ENCODE measurements at places on chromosomes 7 and 10. TPM values are rescaled to one million over a fixed set of nuclear protein-coding genes. Genes with fewer than 3 reads are reported as not detected.
A peak's percentile ranks its signal among the peaks of the same experiment; 100 is the strongest.

DNA sequence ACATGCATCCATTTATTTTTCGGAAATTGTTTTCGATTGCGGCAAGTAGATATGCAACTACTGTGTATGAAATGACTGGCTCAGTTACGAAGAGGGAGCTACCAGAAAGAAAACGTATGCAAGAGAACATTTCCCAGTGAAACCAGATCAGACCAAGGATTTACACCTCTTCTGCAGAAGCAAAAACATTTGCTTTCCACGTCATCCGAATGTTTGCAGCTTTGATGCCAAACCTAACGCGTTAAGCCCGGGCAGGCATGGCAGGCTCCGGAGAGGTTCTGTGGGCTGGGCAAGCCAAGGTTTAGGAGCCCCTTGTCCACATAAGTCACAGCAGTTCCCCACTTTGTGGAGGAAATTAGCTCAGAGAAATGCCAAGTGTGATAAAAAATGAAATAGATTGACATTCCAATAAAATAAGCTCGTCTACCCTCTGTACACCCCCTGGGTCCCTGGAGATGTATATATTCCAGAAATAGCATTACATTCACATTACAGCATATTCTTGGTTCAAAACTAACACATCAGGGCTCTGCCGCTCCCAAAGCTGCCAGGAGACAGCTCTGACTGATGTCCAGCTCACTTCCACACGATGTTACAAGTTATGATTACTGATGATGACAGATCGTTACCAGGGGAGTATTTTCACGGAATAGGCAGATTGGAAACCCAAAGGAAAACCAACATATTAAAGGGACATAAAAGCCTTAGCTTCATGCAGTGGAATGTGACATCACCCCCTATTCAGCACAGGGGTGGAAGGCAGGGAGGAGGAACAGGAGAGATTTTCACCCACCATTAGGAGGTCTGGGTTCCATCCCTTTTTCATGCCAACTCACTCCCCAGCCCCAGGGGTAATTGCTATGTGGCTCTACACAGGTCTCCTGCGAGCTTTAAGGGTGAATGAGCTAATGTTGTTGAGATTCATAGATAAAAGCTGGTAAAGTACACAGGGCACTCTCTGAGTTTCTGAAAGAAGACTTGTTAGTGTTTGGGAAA, 81.5 kb downstream of the LYZL1 start:
- no peak for DNase-seq
- H3K4me1 ChIP-seq = no peaks in the 10 kb centered on the region
- H3K36me3 ChIP-seq = no peaks in the 10 kb centered on the region
- H3K27ac ChIP-seq = no peak overlapping the region

DNA sequence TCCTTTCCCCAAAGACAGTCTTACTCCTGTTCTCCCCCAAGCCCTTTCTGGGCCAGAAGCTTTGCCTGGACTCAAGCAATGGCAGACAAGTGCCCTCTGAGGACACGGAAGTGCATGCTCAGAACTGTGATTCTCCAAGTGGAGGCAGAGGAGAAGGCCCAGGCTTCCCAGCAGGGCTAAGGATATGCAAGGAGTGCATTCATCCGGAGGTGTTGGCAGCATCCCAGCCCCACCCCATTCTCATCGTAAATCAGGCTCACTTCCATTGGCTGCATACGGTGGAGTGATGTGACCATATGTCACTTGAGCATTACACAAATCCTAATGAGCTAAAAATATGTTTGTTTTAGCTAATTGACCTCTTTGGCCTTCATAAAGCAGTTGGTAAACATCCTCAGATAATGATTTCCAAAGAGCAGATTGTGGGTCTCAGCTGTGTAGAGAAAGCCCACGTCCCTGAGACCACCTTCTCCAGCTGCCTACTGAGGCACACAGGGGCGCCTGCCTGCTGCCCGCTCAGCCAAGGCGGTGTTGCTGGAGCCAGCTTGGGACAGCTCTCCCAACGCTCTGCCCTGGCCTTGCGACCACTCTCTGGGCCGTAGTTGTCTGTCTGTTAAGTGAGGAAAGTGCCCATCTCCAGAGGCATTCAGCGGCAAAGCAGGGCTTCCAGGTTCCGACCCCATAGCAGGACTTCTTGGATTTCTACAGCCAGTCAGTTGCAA, 1.4 kb upstream of the RBP3 start:
- no peak for DNase-seq
- no peaks in the 10 kb centered on the region for H3K27me3 ChIP-seq
- H3K36me3 ChIP-seq = no peaks in the 10 kb centered on the region
- H3K27ac ChIP-seq = no peak overlapping the region

DNA sequence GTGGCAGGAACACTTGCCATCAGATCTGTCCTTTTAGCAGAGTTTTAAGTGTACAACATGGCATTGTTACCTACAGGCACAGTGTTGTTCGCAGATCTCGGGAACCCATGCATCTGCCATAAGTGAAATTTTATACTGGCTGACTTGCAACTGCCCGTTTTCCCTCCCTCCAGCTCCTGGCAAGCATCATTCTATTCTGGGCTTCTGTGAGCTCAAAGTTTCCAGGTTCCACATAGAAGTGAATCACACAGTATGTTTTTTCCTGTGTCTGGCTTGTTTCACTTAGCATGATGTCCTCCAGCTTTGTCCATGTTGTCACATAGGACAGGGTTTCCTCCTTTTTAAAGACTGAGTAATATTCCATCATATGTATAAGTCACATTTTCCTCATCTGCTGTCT, 56.6 kb downstream of the C10orf143 start:
- H3K36me3 ChIP-seq = no peaks in the 10 kb centered on the region
- no peaks in the 10 kb centered on the region for H3K27me3 ChIP-seq
- no peak overlapping the region for H3K27ac ChIP-seq
- no peaks in the 10 kb centered on the region for H3K4me1 ChIP-seq
- H3K4me3 ChIP-seq = no peak overlapping the region
- no peak for DNase-seq

DNA sequence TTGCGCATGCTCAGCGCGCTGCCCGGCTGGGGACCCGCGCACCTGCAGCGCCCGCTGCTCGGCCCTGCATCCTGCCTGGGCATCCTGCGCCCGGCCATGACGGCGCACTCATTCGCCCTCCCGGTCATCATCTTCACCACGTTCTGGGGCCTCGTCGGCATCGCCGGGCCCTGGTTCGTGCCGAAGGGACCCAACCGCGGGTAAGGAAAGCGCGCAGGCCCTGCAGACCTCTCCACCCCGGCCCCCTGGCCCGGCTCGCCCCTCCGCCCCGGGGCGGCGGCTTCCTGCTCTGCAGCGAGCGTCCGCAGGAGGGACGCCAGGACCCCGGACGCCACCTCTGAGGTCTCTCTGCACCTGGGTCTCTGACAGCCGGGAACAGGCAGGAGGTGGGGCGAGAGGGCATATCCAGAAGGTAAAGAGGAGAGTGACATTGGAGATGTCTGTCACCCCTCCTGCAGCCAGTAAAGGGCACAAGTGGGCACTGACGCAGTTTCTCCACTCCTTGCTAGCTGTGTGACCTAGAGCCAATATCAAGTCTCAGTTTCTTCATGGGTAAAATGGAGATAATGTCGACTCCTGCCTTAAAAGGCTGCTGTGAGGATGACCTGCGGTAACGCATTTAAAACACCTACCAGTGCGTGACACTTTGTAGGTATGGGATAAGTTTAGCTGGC, 338 bp downstream of the ATP6V0E2 start:
- peak overlapping the region; percentile 77 for H3K27ac ChIP-seq
- H3K4me3 ChIP-seq = peak overlapping the region; percentile 83
- H3K27me3 ChIP-seq = no peaks in the 10 kb centered on the region
- peaks cover 65% of the 10 kb centered on the region for H3K4me1 ChIP-seq
- peaks cover 11% of the 10 kb centered on the region for H3K36me3 ChIP-seq

DNA sequence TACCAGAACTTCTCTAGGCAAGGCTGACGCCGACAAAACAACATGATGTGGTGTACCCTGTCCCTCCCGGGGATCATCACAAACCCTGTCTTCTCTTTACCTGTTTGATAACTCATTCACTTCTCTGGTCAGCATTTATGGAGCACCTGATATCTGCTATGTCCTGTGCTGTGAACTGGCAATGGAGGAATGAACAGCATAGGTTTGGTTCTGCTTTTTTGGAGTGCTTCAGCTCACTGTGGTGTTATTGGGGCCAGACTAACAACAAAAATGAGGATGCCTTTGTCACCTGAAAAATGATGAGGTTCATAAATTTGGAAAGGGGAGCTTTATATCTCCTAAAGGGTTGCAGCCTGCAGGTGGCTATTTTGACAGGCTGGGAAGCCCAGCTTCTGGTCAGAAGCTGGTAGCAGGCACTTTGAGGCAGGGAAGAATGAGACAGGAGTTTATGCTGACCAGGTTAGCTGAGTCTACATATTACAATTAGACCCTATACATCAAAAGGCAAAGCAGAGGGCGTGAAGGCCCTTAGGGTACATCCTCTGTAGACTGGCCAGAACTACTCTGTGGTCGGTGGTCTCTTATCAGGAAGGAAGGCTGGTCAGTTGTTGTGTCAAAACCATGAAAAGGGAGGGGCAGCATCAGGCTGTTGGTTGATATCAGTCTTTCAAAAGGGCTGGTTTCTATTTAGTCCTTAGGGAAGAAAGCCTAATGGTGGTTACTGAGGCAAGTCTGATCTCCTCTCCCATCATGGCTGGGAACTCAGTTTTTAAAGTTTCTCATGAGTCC, 42.3 kb downstream of the SH2D4B start:
- no peak overlapping the region for H3K27ac ChIP-seq
- H3K36me3 ChIP-seq = no peaks in the 10 kb centered on the region
- no peaks in the 10 kb centered on the region for H3K4me1 ChIP-seq
- H3K4me3 ChIP-seq = no peak overlapping the region

- H3K27ac ChIP-seq = peak overlapping the region; percentile 90
- H3K36me3 ChIP-seq = peaks cover 73% of the 10 kb centered on the region
- H3K4me1 ChIP-seq = peaks cover 66% of the 10 kb centered on the region
- peak; percentile 18 for DNase-seq
- H3K27me3 ChIP-seq = no peaks in the 10 kb centered on the region
These were observed 2.7 kb downstream of the IL2RA start for GRCh38 chr10:6059506-6059905.

DNA sequence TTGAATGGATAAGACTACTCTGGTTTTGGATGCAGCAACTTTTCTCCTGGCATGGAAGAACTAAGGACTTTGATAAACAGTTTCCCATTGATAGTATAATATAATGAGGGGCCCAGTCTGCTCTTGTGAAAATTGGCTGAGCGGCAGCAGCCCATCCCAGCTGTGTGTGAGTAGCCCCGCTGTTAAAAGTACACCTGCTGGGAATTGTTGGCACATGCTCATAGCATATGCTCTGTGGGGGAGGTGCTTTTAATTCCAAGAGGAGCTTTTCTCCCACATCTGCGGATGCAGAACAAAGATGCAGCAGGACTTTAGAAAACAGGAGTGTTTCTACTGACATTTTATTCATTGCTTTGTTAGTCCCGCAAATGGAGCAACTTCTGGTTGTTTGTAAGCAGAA, 19.0 kb downstream of the SRI start:
- peaks cover 7% of the 10 kb centered on the region for H3K4me1 ChIP-seq
- H3K27me3 ChIP-seq = no peaks in the 10 kb centered on the region
- DNase-seq = no peak
- no peak overlapping the region for H3K4me3 ChIP-seq
- peaks cover 27% of the 10 kb centered on the region for H3K36me3 ChIP-seq
- no peak overlapping the region for H3K27ac ChIP-seq

- DNase-seq = no peak
- no peaks in the 10 kb centered on the region for H3K36me3 ChIP-seq
- H3K4me1 ChIP-seq = no peaks in the 10 kb centered on the region
- H3K4me3 ChIP-seq = no peak overlapping the region
These were observed 314.4 kb downstream of the PTPRN2 start for GRCh38 chr7:158273138-158273651.

- no peak overlapping the region for H3K27ac ChIP-seq
- DNase-seq = no peak
These were observed 18.5 kb upstream of the TRIM56 start for GRCh38 chr7:101066833-101067177.

GRCh38 chr7:10908600-10908999, 65.1 kb upstream of the PHF14 start:
- no peak overlapping the region for H3K27ac ChIP-seq
- no peaks in the 10 kb centered on the region for H3K27me3 ChIP-seq
- no peak overlapping the region for H3K4me3 ChIP-seq
- no peaks in the 10 kb centered on the region for H3K36me3 ChIP-seq
- DNase-seq = no peak

CRPPA gene
- 0.30 TPM for total RNA-seq

DNA sequence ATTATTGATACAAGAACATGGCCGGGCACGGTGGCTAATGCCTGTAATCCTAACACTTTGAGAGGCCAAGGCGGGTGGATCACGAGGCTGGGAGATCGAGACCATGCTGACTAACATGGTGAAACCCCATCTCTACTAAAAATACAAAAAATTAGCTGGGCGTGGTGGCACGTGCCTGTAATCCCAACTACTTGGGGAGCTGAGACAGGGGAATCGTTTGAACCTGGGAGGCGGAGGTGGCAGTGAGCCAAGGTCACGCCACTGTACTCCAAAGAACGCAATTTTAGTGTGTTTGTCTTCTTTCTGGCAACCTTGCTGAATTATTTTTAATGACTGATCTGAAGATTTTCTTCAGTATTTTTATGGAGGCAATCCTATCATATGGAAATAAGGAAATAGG, 46.2 kb downstream of the IDE start:
- H3K36me3 ChIP-seq = peaks cover 2% of the 10 kb centered on the region
- no peaks in the 10 kb centered on the region for H3K4me1 ChIP-seq
- no peaks in the 10 kb centered on the region for H3K27me3 ChIP-seq
- DNase-seq = no peak
- no peak overlapping the region for H3K27ac ChIP-seq

Measured in activated CD4-positive, alpha-beta memory T cell treated with anti-CD3 and anti-CD28 coated beads, Interleukin-2, amount 10 ng/mL, durations not matched to agents 7 days and 5 days (primary cell).